SJSA1 (cell line): ENCODE measurements at places on chromosomes 5 and 9. TPM values are rescaled to one million over a fixed set of nuclear protein-coding genes. Genes with fewer than 3 reads are reported as not detected.

INSL6 gene
- not detected in 2 replicates for total RNA-seq

IFNA5 gene
- not detected in 2 replicates for total RNA-seq

GNA14 gene
- 0.45 TPM in 1 of 2 replicates, not detected in the other for total RNA-seq

DNA sequence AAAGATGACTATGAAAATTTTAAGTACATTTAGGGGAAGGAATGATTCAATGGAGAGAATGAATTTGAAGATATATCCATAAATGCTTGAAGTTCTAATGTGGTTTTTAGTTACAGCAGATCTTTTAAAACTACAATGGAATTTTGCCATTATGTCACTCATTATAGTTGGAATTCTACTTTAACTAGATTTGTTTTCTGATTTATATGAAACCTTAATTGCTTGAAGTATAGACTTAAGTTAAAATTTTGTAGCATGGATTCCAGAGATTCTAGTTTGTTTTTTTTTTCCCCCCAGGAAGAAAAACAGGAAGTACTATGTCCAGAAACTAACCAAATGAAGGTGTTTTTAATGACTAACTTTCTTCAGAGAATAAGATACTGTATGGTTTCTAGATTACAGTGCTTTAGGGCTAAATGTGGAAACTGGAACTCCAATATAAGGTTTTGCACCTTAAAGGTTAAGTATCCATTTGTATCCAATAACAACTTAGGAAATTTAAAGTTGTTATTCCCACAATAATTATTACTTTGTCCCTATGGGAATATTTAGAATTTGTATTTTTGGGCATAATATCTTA, 70.3 kb downstream of the ZSWIM6 start:
- DNase-seq = no peak

DNA sequence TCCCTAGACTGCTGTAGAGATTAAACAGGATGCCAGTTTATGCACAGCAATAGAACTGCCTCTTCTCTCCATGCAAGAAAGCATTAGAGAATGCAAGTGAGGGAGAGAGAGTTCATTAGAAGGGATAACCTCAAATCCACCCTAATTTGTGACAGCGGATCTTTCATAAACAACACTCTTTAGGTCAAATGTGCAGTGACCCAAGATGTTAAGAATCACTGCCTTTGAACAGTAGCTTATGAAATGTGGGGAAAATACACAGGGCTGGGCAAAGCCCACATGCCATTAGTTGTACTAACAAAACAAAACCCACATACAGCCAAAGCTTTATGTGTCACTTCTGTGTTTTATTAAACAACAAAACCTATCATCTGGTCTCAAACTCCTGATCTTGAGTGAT, 36.2 kb upstream of the POU4F3 start:
- no peak for DNase-seq

DNA sequence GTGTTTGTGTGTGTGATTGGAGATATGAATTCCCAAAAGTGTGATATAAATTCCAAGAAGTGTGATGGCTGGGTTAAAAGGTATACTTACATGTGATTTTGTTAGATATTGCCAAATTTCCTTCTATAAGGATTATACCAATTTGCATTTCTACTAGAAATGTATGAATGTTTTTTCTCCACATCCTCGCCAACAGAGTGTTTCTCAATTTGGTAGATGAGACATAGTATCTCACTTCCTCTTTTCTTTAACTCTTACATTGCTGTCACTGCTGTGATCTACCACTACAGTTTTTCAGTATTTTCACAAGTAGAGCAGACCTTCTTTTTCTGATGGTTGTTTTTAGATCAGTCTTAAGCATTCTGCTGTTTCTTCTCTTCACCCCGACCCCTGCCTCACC, 111.3 kb downstream of the FER start:
- no peak for DNase-seq

DNA sequence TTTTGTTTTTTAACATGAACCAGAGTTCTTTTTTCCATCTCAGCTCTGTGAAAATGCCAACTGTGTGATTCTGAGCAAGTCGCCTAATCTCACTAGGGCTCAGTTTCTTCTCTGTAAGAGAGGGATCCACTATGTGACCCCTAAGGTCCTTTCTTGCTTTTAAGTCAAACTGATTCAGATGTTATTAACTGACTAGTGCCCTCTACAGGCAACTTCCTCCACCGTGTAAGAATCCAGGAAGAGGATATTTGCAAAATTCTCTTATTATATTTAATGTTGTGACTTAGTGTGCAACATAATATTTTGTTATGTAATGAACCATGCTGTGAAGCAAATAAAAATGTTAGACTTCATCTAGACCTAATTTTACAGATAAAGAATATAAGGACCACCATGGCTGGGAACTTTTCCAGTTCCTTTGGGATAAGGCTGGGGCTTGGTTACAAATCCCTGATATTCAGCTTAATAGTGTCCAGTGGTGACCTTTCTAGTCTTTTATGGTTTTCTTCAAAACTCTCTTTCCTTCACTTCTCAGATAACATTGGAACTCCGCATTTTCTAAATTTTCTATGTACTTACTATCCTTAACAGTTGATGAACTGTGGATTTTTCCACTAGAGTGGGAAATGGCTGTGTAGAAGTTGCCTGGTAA, 244.7 kb downstream of the PIK3R1 start:
- DNase-seq = peak; percentile 40

GRCh38 chr9:19934301-19934871, 145.5 kb upstream of the SLC24A2 start:
- DNase-seq = no peak

- DNase-seq = no peak
These were observed 160.2 kb downstream of the SH3GL2 start for GRCh38 chr9:17739022-17739421.
